ENCODE measurements at places on chromosomes 7 and 10.

DNA sequence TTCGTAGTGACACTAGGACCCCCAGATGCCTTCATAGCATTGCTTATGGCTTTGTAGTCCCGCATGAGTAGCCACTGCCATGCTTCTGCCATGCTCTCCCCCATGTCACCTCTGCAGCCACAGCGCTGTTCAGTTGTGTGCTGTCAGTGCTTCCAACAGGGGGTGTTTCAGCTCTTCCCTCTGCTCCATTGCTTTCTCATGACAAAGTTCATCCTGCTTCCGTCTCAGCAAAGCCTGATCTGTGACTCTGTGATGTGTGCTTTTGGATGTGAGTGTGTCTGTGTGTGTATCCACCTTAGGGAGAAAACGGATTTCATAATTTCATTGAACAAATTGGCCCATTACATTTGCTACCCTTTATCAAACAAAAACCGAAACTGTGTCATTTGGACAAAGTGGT, 134.9 kb upstream of the SAMD8 start:
- no peak for DNase-seq

DNA sequence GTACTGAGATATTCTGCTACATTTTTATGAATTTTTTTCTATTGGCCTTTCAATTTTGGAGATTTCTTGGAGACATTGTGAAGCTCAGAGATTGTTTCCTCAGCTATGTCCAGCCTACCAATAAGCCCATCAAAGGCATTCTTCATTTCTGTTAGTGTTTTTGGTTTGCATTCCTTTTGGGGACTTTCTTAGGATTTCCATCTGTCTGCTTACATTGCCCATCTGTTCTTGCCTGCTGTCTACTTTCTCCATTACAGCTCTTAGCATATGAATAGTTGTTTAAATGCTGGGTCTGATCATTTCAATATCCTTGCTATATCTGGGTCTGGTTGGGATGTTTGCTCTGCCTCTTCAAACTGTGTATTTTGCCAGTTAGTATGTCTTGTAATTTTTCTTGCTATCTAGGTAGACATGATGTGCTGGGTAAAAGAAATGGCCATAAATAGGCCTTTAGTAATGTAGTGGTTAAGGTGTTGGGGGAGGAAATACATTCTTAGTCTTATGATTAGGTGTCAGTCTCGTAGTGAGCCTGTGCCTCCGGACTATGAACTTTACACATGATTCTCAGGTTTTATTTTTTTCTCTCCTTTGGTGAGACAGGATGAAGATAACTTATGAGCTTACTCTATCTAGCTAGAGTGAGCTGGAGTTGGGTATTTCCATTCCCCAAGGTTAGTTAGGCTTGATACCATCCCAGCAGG, 32.6 kb upstream of the NME8 start:
- no peak for DNase-seq

GRCh38 chr10:110641256-110641655, 2.9 kb upstream of the RBM20 start:
- DNase-seq = no peak

- DNase-seq = no peak
Observed at GRCh38 chr10:86079088-86079487, 287.5 kb downstream of the GRID1 start.

DNA sequence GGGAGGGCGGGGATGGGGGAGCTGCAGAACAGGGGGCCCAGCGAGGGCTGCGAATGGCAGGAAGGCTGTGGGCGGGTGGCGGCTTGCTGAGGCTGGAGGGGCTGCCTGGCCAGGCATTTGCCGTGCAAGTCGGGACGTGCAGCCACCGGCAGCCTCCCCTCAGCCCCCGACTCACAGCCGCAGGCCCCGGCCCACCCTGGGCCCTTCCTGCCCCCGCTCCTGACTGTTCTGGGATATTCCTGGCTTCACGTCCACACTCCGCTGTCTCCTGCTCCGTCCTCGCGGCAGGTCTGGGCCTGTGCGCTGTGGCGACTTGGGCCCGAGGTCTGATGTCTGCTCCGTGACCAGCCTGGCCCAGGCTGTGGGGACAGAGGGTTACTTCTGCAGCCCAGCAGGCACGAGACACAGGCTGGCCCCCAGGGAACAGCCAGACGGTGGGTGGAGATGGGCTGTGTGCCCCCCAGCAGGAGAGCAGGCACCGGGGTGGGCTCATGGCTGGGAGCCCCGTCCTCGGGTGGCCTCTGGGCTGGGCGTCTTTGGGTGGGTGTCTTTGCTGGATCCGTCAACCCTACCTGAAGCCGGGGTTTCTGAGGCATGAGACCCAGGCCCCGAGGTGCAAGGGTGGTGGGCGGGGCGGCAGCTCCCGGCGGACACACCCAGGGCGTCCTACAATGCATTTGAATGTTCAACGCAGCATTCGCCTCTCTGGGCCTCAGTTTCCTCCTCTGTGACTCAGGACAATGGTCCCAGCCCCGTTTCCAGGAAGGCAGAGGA, 86.5 kb downstream of the FOXL3 start:
- peak; percentile 30 for DNase-seq

- no peak for DNase-seq
Observed at GRCh38 chr10:111392159-111392558, 315.3 kb downstream of the ADRA2A start.

DNA sequence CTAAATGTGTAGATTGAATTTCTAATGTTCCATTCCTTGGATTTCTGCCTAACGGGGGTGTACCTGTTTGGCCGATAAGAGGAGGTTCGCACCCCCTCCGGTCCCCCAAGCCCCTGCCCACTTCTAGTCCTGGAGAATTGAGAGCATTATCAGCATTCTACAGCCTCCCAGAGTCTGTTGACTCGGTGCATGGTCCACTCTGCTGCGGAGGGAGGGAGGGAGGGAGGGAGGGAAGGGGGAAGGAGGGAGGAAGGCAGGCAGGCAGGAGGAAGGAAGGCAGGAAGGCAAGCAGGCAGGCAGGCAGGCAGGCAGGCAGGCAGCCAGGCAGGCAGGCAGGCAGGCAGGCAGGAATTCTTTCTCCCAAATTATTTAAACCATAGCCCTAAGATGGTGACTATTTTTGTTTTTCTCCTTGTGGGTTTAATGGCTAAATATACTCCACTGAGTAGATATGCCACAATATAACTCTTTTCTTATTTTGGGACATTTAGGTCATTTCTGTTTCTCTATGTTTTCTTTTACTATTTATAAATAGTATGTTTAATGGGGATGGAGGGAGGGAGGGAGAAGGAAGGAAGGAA, 69.5 kb upstream of the CHST15 start:
- DNase-seq = no peak

- no peak for DNase-seq
Observed at GRCh38 chr7:975702-976473, 539 bp upstream of the COX19 start.

GRCh38 chr7:94432281-94432670, 37.6 kb downstream of the COL1A2 start:
- no peak for DNase-seq
